ENCODE measurements at places on chromosomes 6 and 20. TPM values are rescaled to one million over a fixed set of nuclear protein-coding genes. Genes with fewer than 3 reads are reported as not detected.
A peak's percentile ranks its signal among the peaks of the same experiment; 100 is the strongest.

- H3K27ac ChIP-seq, result no peak overlapping the region
- no peaks in the 10 kb centered on the region for H3K4me1 ChIP-seq
- no peaks in the 10 kb centered on the region for H3K36me3 ChIP-seq
- H3K4me3 ChIP-seq, result no peak overlapping the region
- DNase-seq, result no peak
Observed at GRCh38 chr20:39504710-39505094, 542.6 kb downstream of the DHX35 start.

The ZSCAN16 gene
- 7.8 TPM for total RNA-seq

- H3K36me3 ChIP-seq, result peaks cover 8% of the 10 kb centered on the region
- H3K27me3 ChIP-seq, result peaks cover 68% of the 10 kb centered on the region
- peaks cover 17% of the 10 kb centered on the region for H3K4me1 ChIP-seq
- peak overlapping the region; percentile 83 for H3K4me3 ChIP-seq
Observed at GRCh38 chr6:41638935-41639808, 904 bp downstream of the MDFI start.

The ASXL1 gene
- total RNA-seq, result 198 TPM

DNA sequence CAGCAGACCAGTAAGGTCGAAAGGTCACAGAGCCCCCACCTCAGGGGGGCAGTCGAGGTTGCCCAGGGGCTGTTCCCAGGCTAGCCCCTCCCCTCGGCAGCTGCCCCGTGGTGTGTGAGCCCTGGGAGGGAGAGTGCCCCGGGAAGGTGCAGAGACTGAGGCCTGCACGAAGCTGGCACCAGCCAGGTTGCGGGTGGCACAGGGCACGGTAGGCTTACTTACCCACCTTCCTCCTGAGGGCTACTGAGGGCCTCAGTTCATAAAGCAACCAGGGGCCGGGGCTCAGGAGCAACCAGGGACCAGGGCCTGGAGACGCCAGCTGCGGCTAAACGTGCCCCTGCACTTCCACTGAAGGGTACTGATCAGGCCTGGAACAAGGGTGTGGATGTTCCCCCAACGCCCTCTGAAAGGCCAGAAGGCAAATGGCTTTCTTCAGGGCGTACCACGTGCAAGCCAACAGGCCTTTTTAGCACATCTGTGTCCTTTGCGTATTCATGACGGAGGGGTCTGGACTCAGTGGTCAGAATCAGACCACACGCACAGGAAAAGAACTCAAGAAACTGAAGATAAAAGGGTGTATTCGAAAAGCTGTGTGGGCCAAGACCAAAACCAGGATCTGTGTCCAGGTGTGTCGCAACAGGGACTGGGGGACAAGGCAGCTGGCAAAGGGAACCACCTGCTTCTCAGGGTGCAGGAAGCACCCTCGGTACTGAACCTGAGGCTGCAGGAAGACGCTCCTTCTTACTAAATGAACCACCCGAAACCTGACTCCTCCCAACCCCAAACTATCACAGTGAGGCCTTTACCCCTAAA lies 24.5 kb upstream of the TCFL5 start:
- H3K27ac ChIP-seq, result no peak overlapping the region
- peaks cover 2% of the 10 kb centered on the region for H3K36me3 ChIP-seq
- H3K27me3 ChIP-seq, result no peaks in the 10 kb centered on the region
- H3K4me3 ChIP-seq, result no peak overlapping the region

DNA sequence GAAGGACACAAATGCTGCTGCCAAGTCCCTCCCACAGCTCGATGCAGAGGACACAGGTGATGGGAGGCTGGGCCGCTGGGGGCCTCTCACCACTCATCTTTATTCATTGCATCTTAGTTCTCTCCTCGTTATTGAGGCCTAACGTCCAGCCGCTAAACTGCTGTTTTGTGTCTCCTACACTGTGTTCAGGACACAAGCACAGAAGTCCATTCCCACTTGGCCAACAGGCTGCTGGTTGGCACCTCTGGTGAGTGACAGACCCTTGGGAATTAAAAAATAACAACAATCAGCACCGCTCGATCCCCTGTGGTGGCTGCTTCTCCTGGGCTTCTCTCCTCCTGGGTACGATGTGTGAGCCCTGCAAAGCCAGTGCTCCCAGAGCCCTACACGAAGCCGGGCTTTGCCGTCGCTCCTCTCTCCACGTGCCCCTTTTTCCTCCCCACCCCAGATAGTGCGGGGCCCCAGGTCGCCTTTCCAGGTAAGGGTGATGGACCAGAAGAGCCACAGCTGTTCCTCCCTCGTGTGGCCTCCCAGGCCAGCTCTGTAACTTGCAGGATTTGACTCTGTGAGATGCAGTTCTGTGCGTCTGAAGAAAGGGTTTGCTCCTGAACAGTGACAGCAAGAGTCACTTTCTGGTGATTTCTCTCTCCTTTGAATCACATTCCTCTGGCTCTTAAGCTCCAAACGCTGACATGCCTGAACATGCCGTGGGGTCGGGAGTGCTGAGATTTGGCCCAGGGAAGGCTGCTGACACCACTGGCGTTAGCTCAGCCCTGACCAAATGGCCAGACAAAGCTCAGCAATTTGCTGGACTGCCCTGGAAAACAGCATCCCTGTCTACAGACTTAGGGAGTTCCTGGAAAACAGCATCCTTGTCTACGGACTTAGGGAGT lies 59.3 kb downstream of the DLL1 start:
- H3K4me3 ChIP-seq, result no peak overlapping the region
- no peak for DNase-seq
- H3K27me3 ChIP-seq, result peaks cover 7% of the 10 kb centered on the region
- H3K4me1 ChIP-seq, result peaks cover 2% of the 10 kb centered on the region
- H3K27ac ChIP-seq, result no peak overlapping the region

The CST1 gene
- total RNA-seq, result not detected

DNA sequence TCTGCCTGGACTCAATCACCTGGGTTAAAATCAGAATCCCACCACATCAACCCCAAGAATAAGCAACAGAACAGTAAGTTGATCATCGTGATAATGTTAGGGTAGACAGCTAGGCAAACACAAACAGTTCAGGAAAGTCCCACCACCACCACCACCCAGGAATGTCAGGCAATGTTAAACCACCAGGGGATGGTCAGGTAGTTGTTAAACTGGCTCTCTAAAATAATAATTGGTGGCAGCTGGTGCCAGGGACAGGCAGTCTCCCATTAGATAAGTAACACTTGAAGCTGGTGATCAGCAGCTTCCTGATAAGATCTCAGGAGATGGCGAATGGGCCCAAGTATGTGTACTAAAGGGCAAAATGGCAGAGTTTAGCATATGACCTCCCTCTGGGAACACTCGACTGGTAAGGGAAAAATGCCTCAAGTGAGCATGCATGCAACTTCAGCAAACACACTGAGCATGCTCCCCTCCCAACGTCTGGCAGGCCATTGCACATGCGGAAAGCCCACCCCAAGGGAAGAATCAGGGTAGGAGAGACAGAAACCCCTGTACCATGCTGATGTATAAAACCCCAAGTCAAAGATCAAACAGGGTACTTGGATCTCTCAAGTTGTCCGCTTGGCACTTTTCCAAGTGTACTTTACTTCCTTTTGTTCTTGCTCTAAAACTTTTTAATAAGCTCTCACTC lies 66.6 kb downstream of the IPCEF1 start:
- H3K27ac ChIP-seq, result no peak overlapping the region
- H3K27me3 ChIP-seq, result no peaks in the 10 kb centered on the region
- no peaks in the 10 kb centered on the region for H3K36me3 ChIP-seq
- no peak overlapping the region for H3K4me3 ChIP-seq
- no peaks in the 10 kb centered on the region for H3K4me1 ChIP-seq

Measured in T-helper 17 cell (primary cell).